ENCODE measurements at places on chromosomes 3 and 15. TPM values are rescaled to one million over a fixed set of nuclear protein-coding genes. Genes with fewer than 3 reads are reported as not detected.

DNA sequence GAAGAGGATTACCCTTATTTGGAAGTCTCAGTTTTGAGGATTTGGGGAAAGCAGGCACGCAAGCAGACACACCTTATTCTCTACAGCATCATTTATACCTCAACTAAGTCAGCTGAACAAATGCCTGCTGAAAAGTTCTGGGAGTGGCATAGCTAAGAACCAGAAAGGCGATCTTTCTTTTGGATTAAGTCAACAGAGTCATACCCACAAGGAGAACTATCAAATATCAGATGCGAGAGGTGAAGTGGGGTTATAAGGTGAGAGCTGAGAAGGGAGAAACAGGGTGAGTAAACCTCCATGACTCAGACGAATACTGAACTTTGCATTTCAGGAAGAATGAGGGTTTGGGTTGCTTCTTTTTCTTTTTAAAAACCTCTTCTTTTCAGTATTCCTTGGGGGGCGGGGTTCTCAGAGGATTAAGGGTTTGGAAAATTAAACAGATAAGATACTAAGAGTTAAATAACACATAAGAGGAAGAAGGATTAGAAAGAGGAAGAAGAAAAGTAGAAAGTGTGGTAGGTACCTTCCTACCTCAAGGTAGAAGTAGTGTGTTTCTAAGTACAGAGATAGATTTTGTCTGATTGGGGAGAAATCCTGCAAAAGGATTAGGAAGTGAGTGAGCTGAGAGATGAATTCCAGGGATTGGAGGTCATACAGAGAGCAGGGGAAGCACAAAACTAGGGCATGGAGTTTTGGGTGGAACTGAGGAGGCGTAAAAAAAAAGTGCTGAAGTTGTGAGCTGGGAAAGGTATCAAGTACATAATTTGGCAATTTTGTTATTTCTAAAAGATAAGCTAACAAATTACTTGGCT, 41.3 kb upstream of the ICE2 start:
- peak; percentile 93 for DNase-seq

DNA sequence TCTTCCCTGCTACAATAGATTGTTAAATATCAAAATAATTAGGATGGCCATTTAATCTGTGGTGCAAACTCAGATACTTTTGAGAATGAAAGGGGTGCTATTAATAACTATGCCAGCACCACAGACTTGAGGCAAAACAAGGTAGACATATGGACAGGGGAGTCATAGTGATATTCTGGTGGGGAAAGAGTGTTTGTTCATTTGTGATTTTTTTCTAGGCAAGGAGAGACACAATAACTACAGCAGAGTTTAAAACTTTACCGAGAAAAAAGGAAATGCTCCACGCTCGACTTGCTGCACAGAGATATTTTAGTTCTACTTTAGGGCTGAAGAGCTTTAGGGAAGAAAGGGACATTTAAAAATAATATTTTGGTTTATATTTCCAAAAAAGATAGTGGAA, 611.2 kb upstream of the GRM7 start:
- no peak for DNase-seq

DNA sequence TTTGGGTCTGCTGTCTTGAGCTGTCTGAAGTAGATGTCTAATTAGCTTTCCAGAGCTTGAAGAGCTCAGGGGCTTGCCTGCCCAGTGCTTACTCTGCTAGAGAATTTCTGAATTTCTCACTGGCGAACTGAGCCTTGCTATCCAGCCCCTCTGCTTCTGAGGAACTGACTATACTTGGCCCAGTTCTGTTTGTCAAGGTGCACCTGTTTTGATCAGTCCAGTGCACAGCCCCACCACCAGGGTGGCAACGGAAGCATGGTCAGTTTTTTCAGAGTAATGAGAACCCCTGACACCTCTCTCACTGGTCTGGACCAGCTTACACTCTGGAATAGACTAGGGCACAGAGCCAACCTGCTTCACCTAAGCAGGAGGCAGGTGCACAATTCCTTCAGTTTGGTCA, 25.2 kb downstream of the ITGB5 start:
- no peak for DNase-seq

GRCh38 chr15:40942337-40942854, 10.9 kb upstream of the CHAC1 start:
- DNase-seq = no peak

Gene CHRD
- not detected for total RNA-seq

Gene PRR20G
- not detected for total RNA-seq

Gene NCBP2
- total RNA-seq = 131 TPM

All from PC-3 (cell line).